Left forelimb (tissue), 1 donor: ENCODE measurements at places on chromosomes 4 and X.

GRCh38 chr4:141046255-141046654 is 87.0 kb downstream of the RNF150 start:
- DNase-seq, result no peak

DNA sequence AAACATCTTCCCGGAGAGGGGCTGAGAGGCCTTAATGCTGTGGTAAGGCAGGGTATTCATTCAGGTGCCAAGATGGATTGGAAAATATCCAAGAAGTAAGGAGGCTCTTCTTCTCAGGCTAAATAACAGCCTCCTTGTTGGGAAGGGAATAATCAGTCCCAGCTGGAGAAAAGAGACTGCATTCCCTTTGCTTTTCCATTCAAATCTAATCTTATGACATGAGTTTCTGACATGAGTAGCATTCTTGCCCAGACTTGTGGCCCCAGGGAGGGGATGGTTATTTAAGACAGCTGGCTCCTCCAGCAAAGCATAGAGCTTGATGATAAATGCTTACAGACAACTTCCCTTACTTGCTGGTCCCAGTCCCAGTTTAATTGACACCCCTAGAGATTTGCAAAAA is 98.3 kb downstream of the DCLK2 start:
- no peak for DNase-seq

DNA sequence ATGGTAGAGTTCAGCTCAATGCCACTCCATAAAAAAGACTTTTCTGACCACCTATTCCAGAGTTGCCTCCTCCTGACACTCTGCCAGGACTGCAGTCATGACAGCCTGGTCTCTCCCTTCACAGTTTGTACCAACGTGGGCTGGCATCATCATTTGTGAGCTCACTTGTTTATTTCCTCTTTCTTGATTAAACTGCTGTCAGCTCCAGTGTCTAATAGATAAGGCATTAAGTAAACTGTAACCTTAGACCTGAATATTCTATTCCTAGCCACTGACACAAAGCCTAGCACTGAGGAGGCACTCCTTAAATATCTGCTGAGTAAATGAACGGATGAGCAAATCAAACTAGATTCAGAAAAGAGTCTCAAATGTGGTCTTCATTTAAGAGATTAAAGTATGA is 48.7 kb downstream of the DDX60 start:
- no peak for DNase-seq

DNA sequence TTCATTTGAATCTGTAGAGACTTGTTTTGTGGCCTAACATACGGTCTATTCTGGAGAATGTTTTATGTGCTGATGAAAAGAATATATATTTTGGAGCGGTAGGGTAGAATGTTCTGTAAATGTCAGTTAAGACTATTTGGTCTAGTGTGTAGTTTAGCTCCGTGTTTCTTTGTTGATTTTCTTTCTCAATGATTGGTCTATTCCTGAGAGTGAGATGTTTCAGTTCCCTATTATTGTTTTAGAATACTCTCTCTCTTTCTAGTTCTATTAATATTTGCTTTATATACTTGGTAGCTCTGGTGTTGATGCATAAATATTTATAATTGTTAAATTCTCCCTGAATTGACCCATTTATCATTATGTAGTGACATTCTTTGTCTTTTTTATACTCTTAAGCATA is 236.5 kb downstream of the GLUD2 start:
- DNase-seq, result no peak

DNA sequence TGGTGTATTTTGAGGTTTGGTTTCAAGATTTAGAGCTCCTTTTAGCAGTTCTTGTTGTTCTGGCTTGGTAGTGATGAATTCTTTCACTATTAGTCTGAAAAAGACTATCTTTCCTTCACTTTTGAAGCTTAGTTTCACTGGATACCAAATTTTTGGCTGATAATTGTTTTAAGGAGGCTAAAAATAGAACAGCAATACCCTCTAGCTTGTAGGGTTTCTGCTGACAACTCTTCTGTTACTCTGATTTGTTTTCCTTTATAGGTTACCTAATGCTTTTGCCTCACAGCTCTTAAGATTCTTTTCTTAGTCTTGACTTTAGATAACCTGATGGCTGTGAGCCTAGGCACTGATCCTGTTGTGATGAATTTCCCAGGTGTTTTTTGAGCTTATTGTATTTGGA is 33.6 kb upstream of the HEPH start:
- no peak for DNase-seq

GRCh38 chrX:131235768-131236545 is 53.1 kb downstream of the IGSF1 start:
- DNase-seq, result no peak

GRCh38 chr4:109944591-109944990 is 31.9 kb downstream of the EGF start:
- no peak for DNase-seq

DNA sequence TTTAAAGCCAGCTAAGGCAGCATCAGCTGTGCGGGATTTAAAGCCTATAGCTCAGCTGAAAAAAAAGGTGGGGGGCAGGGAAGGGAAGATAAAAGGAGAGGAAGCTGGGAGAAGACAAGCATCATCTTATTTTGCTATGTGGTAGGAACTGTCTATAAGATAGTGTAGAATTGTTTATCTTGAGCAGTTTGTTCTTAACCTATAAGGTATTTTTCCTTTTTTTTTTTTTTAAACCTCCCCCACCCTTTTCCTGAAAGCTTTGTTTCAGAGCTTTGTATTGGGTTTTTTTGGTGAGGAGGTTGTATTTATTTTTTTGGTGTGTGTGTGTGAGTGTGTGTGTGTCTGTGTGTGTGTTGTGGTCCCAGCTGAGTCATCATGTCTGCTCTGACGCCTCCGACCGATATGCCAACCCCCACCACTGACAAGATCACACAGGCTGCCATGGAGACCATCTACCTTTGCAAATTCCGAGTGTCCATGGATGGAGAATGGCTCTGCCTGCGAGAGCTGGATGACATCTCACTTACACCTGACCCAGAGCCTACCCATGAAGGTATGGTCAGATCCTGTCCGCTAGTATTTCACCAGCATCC is 531 bp downstream of the RUFY3 start:
- no peak for DNase-seq

GRCh38 chrX:2445662-2446623 is 54.8 kb downstream of the DHRSX start:
- no peak for DNase-seq

GRCh38 chr4:153166716-153167501 is 37.3 kb upstream of the TRIM2 start:
- no peak for DNase-seq

DNA sequence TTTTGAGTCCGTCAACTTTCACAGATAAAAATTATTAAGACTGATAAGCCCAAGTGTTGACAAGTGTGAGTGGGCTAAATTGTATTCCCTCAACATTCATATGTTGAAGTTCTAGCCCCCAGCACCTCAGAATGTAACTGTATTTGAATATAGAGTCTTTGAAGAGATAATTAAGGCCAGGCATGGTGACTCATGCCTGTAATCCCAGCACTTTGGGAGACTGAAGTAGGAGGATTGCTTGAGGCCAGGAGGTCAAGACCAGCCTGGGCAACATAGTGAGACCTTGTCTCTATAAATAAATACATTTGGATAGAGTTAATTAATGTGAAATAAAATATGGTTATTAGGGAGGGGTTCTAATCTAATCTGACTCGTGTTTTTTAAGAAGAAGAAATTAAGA is 29.7 kb upstream of the SLC25A4 start:
- no peak for DNase-seq

- DNase-seq, result no peak
Measured at GRCh38 chr4:173318648-173319211, 15.4 kb downstream of the HMGB2 start.

DNA sequence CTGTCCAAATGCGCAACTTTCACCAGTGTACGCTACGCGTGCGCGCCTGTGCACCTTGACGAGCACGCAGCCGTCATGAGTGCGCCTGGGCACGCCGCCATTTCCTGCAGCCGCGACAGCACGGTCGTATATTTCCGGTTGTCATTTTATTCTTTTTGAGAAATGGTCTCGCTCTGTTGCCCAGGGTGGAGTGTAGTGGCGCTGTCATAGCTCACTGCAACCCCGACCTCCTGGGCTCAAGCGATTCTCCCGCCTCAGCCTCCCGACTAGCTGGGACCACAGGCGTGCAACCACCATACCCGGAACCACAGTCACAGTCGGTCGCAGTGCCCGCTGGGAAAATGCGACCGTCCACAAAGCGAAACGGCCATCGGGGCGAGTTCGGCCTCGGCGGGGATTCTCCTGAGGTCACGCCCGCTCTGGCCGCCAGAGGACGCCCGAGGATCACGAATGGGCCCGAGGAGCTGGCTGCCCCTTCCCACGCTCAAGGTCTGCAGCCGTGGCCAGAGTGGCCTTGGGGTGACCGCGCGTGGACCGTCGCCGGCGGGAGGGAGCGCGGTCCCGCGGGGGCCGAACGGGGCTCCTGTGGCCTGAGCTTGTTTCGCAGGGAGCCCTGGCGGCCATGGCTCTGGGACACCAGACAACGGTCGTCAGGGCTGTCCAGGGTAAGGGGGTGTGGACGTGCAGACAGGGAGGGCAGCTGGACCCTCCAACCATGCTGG is 23.7 kb upstream of the PNMA3 start:
- DNase-seq, result peak; percentile 77

- no peak for DNase-seq
Measured at GRCh38 chr4:94455081-94455480, 3.3 kb downstream of the PDLIM5 start.

GRCh38 chr4:2794486-2795299 is 1.8 kb downstream of the SH3BP2 start:
- DNase-seq, result peak; percentile 69

- no peak for DNase-seq
Measured at GRCh38 chr4:13722649-13723048, 95.1 kb upstream of the BOD1L1 start.

- DNase-seq, result no peak
Measured at GRCh38 chr4:183132081-183132480, 33.0 kb downstream of the WWC2 start.

- DNase-seq, result no peak
Measured at GRCh38 chr4:117986321-117986720, 48.0 kb upstream of the NDST3 start.

DNA sequence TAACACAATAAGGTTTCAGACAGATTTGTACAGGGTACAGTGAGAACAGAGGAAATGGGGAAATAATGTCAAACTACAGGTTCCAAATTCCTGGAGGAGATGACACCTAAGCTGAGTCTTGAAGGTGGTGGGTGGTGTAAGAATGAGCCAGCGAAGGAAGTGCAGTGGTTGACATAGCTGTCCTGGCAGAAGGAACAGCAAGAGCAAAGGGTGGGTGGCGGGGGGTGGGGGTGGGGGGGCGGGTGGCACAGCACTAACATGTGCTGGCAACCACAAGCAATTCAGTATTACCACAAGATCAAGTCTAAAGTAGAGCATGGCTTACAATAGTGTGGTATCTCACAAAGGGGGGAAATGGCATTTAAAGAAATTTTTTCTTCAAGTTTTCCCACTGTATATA is 13.1 kb upstream of the G3BP2 start:
- DNase-seq, result no peak

DNA sequence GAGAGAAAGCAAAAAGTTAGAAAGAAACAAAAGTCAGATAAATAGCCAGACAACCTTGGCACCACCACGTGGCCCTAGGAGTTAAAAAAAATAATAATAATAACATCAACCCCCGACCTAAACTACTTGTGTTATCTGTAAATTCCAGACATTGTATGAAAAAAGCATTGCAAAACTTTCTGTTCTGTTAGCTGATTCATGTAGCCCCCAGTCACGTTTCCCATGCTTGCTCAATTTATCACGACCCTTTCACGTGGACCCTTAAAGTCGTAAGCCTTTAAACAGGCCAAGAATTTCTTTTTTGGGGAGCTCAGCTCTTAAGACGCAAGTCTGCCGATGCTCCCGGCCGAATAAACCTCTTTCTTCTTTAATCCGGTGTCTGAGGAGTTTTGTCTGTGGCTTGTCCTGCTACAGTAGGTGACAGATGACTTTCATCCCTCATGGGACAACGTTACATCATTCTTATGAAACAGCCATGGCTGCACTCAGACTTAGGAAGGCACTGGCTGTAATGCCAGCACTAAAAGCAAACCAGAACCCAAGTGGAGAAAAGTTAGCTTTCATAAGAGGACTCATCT is 520 bp downstream of the ACOX3 start:
- no peak for DNase-seq

DNA sequence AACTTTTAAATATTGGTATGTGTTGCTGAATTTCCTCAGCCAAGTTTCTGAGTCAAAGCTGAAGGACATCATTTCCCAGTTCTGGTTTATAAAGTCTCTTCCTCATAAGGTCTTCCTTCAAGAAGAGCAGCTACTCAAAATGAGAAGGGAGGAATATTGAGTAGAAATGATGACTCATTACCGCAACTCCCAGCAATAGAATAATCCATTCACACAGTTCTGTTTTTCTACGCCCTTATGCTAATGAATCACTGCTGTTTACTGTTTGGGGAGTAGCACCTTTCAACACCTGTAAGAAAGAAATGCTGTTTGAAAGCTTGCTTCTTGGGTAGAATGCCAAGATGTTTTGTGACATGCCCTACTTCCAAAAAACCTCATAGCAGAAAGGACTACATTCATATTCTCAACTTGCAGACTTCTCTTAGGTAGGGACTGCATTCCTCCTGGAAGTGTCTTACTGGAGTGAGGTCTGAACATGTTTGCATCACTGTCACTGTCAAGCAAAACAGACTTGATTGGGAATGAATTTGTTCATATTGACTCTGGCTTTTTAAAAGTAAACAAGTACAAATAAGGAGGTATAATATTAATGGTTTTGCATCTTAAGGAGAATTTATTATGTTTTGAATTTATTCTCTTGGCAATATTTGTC is 147.2 kb upstream of the BANK1 start:
- no peak for DNase-seq

DNA sequence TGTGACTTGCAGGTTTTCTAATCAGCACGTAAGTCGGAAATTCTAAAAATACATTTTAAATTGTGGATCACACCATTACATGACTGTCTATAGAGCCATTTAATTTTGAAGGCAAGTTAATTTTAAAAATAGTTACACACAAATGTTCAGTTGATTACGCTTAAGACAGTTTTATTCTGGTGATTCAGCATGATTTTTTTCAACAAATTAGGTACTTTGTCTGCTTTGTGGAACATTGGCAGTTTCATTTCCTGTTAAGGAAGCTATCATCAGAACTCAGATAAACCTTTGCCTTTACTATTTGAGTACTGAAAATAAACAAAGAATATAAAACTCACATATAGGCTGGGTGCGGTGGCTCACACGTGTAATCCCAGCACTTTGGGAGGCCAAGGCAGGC is 19.5 kb downstream of the SAT1 start:
- no peak for DNase-seq

DNA sequence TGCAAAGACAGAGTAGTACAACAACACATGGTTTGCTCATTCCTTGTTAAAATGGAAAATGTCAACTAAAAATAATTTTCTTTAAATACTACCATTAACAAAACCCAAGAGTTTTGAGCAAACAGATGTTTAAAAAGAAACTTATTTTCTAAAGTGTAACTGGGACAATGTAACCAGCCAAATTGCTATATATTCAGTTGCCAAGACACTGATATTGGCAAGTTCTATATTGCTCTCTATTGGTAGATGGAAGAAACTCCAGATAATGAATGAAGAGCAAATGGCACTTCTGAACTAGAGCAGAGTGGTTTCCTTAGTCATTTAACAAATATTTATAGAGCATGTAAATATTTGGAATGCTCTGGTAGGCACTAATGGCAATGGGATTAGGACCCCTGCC is 966.2 kb downstream of the RPA4 start:
- DNase-seq, result no peak

GRCh38 chr4:39320381-39321115 is 45.6 kb downstream of the RFC1 start:
- DNase-seq, result no peak
